ENCODE measurements at places on chromosomes 16 and 17.

DNA sequence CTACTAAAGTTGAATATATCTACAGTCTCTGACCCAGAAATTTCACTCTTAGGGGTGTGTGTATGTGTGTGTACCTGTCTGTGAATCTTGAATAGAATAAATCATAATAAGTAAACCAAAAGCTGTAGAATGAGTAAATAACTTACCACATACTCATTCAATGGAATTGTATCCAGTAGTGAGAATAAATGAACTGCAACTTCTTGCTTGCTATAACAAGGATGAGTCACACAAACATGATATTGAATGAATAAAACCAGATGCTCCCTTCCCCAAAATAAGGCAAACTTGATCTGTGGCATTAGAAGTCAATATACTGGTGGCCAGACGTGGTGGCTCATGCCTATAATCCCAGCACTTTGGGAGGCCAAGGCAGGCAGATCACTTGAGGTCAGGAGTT, 259.8 kb upstream of the MON1B start:
- no peak for DNase-seq

DNA sequence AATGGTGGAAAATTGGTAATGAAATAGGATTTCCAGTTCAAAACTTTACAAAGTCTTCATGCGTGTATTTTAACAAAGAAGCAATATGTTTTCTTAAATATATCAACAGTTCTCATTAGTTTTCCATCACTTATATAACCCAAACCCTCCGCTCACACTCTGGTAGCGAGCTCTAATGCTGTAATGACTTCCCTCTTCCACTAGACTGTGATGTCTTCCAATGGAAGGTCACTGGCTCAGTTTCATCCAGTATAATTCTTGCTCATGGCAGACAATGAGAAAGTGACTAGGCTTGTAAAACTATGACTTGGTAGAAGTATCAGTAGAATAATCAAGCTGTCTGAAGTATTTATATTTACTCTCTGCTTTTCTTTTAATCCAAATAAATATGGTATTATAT, 32.8 kb downstream of the NETO2 start:
- no peak for DNase-seq

- no peak for DNase-seq
Observed at GRCh38 chr17:65323049-65323448, 185.9 kb downstream of the RGS9 start.

- DNase-seq = no peak
Observed at GRCh38 chr17:4636474-4637100, 4.9 kb downstream of the ALOX15 start.

DNA sequence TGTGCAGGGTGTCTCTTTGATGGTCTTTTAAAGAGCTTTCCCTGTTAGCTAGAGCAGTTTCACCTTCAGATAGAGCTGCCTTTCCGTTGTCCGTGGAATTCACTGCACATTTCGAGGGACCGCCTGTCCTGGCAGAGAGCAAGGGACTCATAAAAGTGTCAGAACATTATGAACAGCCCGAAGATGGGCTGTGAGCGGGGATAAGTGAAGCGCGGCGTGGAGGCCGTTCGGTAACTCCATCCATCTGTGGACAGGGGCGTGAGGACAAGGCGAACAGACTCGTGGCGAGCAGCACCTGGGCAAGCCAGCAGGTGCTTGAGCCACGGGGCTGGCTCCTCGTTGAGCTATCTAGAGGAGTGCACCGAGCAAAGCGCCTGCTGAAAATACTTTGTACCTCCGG, 371.2 kb downstream of the MAF start:
- no peak for DNase-seq

DNA sequence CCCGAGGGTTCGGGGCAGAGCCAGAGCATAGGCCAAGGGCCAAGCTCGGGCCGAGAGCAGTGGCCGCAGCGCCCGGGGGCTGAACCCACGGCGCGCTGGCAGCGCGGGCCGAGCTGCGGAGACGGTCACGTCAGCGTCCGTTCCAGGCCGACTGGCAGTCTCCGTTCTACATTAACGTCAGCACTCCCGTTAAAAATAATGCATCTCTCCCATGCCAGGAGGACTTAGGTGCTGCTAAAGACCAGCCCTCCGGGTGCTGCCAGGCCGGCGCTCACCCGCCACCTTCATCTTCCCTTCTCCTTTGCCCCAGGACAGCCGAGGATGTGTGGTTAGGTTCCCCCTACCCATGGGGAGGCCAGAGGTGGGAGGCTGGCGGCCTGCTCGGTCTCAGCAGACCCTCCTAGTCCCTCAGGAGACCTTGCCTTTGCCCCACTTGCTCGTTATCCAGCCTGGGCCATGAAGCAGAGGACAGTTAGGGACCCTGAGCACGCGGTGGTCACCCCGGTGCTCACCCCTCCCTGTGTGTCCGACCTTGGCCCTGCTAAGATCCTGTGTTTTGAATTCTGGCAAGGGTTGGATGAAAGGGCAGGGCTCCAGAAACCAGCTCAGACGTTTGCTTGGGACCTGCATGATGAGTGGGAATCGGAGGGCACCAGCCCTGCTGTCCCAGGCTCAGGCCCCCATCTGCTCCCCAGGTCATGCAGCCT, 572 bp downstream of the MPG start:
- DNase-seq = no peak

DNA sequence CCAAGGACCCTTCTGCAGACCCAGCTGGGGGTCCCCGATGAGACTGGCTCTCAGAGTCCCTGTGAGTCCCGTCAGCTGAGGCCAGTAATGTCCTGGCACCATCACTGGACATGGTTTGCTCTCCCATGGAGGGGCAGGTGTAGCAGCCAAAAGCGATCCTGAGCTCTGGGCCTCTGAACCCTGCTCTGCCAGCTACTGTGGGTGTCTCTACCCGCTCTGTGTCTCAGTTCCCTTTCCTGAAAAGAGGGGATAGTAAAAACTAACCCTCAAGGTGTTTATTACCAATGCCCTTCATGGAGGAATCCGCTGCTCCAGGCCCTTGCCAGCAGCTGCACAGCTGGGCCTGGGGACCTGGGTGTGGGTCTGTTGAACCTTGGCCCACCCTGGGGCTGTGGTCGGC, 8.8 kb downstream of the TUBB3 start:
- no peak for DNase-seq

GRCh38 chr17:75238684-75239191, 22.7 kb downstream of the GGA3 start:
- DNase-seq = peak; percentile 35

DNA sequence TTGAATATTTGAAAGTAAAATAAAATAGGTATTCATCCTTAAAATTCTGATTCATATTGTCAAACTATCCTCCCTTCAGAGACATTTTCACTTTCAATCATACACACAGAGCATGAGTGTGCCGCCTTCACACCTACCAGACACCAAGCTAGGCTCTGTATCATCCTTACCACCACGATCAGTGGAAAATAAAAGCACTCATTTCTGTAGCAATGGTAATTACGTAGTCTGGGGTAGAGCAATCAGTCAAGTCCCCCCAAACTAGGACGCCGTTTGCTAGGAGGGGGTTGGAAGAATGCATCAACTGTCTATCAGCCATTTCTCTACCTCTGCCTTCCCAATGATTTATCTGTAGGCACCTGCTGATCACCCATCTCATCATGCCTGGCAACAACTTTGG, 84.6 kb upstream of the GRIN2A start:
- DNase-seq = no peak

DNA sequence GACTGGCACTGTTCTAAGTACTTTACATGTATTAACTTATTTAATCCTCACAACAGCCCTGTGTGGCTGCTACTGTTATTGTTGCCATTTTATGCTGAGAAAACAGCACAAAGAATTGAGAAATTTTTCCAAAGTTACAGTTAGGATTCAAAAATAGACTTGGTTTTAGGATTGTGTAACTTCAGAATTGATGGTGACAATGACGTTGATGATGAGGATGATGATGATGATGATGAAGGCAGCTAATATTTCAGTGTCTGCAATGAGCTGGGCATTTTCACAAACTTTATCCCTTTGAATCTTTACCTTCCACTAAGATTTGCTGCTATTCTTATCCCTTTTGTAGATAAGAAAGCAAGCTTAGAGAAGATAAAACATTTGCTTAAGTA, 22.1 kb downstream of the PRKCB start:
- DNase-seq = no peak

GRCh38 chr16:583470-583814, 6.4 kb upstream of the RAB40C start:
- DNase-seq = no peak

DNA sequence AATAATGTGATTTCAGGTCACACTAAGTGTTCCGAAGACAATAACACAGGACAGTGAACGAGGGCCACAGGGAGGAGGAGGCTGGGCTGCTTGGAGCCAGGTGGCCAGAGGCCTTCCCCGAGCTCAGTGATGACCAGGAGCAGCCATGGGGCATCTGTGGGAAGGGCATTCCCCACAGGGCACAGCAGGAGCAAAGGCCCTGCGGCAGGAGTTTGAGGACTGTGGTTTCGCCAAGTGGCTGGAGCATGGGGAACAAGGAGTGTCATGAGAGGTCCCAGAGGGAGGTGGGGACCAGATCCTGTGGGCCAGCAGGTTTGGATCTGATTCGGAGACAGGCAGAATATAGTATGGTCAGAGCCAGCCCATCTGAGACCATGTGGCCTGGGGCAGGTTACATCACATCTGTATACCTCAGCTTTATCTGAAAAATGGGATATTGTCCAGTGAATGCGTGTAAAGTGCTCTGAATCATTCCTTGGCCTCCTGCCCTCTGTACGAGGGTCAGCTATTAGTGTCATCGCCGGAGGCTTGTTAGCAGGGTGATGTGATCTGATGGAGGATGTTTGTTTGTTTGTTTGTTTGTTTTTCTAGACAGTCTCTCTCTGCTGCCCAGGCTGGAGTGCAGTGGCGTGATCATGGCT, 176.8 kb downstream of the KATNIP start:
- no peak for DNase-seq

GRCh38 chr17:82561429-82562035, 42.0 kb downstream of the FOXK2 start:
- DNase-seq = no peak

GRCh38 chr16:78249056-78249455, 149.6 kb downstream of the WWOX start:
- DNase-seq = no peak

- peak; percentile 56 for DNase-seq
Observed at GRCh38 chr17:58332778-58333735, 4.5 kb upstream of the TSPOAP1 start.

DNA sequence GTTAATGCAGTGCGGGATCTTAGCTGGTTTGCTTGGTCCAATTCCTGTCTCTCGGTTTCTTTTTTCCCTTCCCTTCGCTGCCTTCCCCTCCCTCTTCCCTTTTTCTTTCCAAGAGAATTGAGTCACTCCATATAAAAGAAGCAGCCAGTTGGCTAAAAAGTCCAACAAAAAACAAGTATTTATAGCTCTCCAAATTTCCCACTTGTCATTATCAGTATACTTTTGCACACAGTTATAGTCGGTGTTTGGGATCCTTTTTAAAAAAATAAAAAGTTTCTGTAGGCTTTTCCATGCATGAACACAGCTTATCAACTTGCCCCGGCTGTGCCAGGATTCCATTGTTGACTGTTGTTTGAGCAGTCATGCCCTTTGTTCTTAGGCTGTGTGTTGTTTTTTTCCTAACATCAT, 24.9 kb downstream of the HMOX2 start:
- DNase-seq = no peak

DNA sequence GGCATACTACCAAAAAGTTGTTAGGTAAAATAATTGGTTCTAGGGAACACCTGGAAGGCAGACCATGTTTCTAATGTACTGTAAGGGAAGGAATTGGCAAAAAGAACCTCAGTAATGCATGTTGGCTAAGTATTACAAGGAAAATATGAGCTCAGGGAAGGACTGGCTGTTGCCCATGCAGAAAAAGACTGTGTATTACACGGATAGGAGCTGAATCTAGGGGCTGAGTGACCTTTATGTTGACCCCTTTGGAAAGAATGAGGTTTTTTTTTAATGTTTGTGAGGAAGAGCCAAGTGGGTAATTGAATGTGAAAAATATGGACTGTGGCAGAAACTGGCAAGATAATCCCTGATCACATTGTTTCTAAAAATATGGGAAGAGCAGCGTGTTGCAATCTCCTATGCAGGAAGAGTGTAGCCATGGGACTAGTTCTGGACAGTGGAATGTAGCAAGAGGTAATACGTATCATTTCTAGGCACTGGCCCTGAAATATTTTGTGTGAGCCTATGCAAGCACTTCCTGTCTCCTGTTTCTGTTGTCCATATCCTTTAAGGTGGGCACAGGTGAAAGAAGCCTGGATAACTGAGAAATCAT, 95.1 kb upstream of the CNTNAP4 start:
- DNase-seq = no peak

GRCh38 chr17:64458756-64459155, 9.8 kb downstream of the MILR1 start:
- DNase-seq = no peak

DNA sequence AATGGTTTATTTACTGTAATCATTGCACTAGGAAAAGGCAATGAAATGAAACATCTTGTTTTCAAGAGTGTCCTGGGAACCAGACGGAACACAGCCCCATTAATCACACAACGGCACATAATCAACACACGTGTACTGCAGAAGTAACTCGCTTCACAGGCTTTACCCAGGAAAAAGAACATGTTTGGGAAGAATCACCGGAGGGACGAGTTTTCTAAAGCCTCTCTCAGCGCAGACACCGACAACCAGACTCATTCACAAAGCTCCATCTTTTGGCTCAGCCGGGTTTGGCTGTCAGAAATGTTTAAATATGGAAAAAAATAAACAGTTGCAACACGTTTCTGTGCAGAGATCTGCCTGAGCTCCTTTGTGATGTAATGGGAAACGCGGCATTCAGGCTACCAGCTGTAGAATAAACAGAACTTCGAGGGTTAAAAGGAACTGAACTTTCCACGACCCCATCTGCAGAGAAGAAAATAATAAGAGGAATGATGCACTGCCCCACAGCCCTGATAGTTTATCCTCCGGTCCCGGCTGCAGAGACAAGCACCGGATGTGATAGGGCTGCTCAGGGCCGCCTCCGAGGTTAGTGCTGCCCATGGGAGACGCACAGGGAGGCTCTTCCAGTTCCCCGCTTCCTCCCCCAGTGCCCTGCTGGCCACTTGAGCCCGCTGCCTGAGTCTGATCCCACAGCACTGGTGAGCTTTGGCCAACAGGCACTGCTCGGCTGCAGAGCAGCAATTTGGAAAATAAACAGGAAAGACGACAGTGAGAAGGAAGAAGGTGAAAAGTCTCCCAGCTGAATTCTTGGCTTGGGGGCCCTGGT, 119.8 kb downstream of the HIC1 start:
- no peak for DNase-seq

DNA sequence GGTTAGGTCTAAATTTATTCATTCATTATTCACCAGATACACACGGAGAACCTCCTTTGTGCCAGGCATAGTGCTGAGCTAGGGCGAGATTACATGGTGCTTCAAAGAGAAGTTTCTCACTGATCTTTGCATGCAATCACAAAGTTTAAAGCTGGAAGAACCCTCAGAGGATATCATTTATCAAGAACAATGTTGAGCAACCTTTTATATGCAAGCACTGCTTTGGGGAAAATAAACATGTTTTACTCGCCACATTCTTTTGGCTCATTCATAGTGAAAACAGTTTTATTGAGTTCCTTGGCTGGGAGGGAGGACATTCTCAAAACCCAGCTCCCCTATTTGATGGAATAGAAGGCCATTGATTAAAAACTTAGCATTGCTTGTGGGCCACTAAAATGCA, 49.8 kb upstream of the XYLT1 start:
- DNase-seq = no peak
